ENCODE measurements at places on chromosomes 13 and 19.

GRCh38 chr19:14475251-14476073, at the start of gene PTGER1:
PTGER1 (minus strand) TSS chr19:14475354; CDS start chr19:14474320, 1,034 bp downstream.
- DNase-seq: peak; percentile 29

DNA sequence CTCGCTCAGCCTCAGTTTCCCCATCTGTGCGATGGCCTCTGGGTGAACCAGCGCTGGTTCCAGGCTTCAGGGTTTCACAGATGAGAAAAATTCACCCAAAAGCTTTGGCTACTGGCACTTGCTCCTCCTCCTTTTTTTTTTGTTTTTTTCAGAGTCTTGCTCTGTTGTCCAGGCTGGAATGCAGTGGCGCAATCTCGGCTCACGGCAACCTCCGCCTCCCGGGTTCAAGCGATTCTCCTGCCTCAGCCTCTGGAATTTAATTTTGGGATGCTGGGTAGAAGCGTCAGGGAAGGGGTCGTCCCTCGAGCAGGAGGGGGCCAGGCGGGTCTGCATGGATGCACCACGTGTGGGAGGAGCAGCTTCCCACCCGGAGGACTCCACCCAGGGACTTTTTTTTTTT, 7.0 kb downstream of the PRSS57 start:
- no peak for DNase-seq

DNA sequence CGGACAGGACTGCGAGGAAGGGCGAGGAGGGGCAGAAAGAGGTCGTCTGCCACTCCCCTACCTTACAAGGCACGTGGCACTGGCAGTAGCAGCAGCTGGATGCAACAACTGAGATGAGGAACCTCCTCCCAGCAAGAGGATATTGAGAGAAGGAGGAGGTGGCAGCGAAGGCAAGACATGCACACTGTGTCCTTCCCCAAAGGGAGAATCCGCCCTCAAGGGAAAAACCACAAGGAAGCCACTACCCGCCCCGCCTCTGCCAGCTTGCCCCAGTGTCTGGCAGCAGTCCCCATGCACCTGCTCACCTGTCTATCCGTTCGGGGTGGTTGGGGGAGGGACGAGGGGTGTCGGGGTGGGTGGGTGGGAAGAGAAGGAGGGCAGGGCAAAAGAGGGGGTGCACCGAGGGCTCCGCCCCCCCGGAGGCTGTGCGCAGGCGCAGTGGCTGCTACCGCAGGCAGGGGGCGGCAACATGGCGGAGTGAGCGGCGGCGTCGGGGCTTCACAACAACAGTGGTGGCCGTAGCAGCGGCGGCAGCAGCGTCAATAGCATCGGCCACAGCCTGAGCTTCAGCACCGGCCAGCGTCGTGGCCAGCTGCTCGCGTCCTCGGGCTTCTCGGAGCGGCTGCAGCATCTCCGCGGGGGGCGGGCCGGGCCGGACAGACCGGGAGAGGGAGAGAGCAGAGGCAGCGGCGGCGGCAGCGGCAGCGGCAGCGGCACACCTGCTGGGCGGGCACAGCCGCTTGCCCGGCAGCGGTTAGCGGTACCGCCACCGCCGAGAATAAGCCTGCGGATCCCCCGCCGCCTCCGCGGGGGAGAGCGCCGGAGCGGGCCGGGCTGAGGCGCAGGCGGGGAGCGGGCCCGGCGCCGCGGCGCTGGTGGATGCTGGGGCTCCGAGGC, at the start of gene NBEA:
NBEA (plus strand) TSS at position 436 of the 897 bp plus-strand sequence. CDS start 551 bp downstream, outside the sequence.
- peak; percentile 88 for DNase-seq

GRCh38 chr13:73224703-73225102, 165.9 kb downstream of the KLF5 start:
- DNase-seq: no peak

GRCh38 chr13:24232037-24232436, 71.5 kb downstream of the SPATA13 start:
- no peak for DNase-seq

- DNase-seq: no peak
Measured at GRCh38 chr19:39097299-39097698, 13.1 kb downstream of the ACP7 start.

DNA sequence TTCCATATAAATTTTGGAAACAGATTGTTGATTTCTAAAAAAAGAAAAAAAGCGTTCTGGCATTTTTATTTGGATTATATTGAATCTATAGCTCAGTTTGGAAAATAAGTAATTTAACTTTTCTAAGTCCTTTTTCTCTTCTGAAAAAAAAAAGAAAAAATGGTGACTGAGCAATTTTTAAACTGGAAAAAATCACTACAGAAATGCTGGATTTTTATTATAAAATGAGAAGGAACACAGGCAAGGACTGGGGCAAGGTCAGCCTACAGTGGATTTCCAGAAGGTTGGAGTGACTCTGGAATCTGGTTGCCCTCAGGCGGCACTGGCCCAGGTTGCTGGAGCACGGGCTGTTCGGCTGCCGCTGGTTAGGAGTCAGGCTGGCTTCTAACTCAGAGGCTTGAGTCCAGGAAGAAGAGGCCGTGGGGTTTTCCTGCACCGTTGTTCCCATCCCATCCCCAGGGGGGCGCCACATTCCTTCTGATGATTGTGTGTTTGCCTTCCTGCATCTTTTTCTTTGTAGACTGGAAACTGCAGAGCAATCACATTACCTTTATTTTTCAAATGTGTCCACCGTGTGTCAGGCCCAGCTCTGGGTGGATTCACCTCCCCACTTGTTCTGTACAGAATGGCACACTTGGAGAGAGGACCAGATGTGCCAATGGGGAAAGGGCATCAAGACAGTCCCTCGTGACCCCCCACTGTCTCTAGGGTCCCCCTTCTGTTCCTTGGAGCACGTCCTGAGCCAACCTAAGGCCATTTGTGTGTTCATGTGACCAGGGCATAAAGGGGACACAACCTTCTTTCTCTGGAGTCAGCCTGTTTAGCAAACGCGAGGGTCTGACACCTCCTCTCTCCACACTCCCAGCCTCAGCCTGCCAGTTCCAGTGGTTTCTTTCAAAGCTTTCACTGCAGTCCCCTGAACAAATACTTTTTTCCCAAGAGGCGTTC, 44.5 kb upstream of the GTF3A start:
- no peak for DNase-seq
